ENCODE measurements at places on chromosomes 1 and 21.
A peak's percentile ranks its signal among the peaks of the same experiment; 100 is the strongest.

DNA sequence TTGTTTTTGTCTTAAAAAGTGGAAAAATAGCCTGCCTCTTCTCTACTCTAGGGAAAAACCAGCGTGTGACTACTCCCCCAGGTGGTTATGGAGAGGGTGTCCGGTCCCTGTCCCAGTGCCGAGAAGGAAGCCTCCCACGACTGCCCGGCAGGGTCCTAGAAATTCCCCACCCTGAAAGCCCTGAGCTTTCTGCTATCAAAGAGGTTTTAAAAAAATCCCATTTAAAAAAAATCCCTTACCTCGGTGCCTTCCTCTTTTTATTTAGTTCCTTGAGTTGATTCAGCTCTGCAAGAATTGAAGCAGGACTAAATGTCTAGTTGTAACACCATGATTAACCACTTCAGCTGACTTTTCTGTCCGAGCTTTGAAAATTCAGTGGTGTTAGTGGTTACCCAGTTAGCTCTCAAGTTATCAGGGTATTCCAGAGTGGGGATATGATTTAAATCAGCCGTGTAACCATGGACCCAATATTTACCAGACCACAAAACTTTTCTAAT lies 35.0 kb upstream of the TDRD10 start:
- no peak for DNase-seq

GRCh38 chr1:202806845-202807450 lies 1.3 kb downstream of the KDM5B start:
- no peak for DNase-seq

GRCh38 chr1:183962903-183963302 lies 74.6 kb downstream of the COLGALT2 start:
- no peak for DNase-seq

GRCh38 chr1:28985427-28985826 lies 71.1 kb downstream of the EPB41 start:
- DNase-seq, result no peak

- DNase-seq, result no peak
These were observed 45.0 kb downstream of the NPHP4 start for GRCh38 chr1:5947071-5947821.

- no peak for DNase-seq
These were observed 133.6 kb downstream of the ADSS2 start for GRCh38 chr1:244318078-244318477.

- DNase-seq, result no peak
These were observed 116.0 kb downstream of the ATP6V1G3 start for GRCh38 chr1:198424441-198424840.

- DNase-seq, result no peak
These were observed 2.6 kb upstream of the SLC30A1 start for GRCh38 chr1:211581526-211581925.

- no peak for DNase-seq
These were observed 23.2 kb downstream of the CACNA1S start for GRCh38 chr1:201088901-201089525.

DNA sequence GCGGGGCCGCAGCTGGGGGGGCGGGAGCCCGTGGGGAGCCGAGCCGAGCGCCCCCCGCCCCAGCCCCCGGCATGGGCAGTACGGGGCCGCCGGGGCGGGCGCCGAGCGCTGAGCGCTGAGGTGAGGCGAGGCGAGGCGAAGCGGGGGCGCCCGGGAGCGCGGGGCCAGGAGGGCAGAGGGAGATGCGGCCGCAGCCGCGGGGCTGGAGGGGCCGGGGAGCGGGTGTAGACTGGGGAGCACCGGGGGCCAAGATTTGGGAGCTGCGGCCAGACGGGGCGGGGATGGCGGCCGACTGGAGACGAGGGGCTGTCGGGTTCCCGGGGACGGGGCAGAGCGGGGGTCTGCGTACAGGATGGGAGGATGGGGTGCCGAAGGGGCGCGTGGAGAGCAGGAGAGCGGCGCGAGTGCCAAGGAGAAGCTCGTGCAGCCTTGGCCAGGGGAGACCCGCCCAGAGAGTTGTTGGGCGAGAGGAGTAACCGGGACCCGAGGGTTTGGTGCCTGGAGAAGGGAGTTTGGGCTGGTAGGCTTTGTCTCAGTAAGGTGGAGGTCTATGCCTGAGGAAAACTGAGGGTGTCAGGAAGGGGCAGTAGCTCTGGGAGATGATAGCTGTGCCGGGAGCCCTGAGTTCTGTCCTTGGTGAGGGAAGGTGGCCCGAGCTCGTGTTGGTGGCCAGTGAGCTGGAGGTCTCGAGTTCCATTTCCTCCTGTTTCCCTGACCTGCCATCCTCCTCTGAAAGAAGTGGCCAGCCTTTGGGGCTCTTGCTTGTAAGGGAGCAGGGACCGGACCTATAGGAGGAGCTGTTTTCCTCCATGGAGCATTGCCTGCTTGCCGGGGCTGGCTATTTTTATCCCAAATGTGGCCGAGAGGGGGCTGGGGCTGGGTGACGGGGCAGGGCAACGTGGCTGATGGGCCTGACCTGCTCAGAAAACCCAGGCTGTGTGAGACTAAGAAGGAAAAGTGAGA lies 539 bp downstream of the ATP8B2 start:
- peak; percentile 52 for DNase-seq

- no peak for DNase-seq
These were observed 106.9 kb downstream of the LTN1 start for GRCh38 chr21:28885853-28886177.

DNA sequence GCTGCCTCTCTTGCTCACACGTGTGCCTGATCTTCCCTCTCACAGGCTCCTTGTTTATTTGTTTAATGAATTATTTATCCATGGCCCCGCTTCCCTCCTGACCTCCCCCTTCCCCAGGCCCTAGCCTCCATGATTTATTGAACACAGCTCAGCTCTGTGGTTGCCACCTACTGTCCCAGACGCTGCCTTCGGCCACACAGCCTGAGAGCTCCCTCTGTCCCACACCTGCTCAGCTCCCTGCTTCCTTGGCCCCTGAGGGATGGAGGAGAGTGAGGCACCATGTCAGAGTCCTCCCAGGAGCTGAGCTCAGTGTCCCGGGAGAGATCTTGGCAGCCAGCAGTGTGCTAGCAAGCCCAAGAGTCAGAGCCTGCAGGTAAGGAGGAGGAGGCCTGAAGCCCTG lies 3.1 kb upstream of the EFNA3 start:
- no peak for DNase-seq

DNA sequence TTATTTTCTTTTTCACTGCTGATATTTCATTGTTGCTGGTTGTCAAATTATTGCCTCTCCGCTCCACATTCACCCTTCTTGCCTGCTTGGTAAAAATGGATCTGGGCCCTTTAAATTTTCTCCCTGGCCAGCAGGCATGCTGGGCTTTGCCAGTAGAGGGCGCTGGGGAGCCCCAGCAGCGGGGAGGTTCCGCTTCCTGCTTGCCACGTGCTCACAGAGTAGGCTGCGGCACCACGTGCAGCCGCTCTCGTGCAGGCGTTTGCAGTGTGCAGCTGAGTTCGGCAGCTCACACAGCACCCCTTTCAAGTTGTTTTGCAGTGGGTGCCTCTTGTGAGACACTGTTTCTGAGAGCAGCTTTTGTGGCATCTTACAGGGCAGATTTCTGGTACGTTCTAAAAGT lies at the start of gene ACTL8:
TSS of gene ACTL8 (plus strand) at position 214 of the 400 bp plus-strand sequence. CDS start 67,676 bp downstream, outside the sequence.
- no peak for DNase-seq

DNA sequence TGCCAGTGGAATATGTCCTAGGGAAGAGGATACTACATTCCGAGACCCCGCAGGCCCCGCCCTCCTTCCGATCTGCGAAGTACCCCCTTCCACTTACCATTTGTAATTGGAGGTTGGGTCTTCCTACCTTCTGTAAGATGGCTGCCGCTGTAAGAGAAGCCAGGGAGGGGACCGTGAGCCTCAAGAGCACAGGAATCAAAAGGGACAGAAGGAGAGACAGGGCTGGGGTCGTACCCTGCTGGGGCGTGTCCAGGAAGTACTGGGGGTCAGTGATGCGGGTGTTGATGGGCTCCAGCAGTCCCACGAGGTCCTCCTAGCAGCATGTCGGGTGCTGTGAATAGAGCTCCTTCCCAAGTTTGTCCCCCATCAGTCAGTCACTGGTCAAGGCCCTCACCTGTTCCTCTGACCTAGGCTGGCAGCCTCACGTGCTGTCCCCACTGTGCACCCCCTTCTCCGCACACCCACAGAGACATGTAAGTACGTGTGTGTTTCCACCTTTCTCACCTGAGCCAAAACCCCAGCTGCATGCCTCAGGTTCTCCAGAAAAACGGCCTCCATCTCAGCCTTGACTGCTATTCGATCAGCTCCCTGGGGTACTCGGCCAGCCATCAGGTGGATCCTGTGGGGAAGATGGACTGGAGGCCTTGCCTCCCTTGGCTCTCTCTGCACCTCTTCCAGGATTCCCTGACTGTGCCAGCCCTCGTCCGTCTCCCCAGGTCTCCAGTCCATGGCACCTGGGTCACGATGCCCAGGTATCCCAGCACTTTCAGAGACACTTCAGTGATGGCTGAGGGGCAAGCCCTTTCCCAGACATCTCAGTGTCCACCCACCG lies 1.8 kb downstream of the HYI start:
- DNase-seq, result no peak

- no peak for DNase-seq
These were observed 48.4 kb downstream of the B3GALT5 start for GRCh38 chr21:39661121-39661520.

GRCh38 chr21:27145134-27145798 lies 178.4 kb upstream of the ADAMTS5 start:
- DNase-seq, result no peak

GRCh38 chr1:207241164-207241934 lies 80.1 kb upstream of the CD55 start:
- DNase-seq, result no peak

DNA sequence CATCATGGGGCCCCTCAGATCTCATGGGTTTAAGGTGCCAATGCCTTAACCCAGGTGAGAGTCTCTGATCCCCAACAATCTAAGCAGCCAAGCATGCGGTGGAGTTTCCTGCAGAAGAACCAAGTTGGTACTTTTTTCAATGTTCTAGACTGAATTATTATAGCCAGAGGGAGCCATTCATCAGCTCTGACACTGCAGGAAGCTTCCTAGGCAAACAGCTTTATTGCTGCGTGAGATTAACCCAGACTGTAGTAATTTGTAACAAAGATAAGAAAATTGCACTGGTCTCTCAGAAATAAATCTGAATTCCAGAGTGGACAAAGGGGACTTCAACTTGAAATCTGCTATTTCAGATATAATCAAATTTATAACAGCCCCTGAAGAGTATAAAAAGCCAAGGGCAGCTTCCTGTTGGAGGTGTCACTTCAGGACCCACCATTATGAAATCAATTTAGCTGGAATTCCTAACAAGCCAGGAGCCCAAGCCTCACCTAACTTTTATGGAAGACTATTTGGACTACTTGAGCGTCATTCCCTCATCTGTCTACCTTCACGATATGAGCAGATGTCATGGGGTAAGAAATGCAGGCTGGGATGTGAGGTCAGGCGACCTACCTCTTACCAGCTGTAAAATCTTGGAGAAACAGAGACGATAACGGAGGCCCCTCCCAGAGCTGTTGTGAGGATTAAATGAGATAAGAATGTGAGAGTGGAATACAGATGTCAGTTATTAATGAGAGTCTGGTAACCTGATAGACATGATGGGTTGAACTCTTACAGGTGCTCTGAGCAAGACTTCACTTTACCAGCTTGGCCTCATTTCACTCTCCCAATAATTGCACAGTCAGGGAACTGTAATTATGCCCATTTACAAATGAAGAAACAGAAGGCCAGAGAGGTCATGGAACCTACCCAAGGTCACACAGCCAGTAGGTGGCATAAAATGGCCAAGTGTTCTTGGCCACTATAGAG lies 135.1 kb downstream of the RRAGC start:
- DNase-seq, result no peak

DNA sequence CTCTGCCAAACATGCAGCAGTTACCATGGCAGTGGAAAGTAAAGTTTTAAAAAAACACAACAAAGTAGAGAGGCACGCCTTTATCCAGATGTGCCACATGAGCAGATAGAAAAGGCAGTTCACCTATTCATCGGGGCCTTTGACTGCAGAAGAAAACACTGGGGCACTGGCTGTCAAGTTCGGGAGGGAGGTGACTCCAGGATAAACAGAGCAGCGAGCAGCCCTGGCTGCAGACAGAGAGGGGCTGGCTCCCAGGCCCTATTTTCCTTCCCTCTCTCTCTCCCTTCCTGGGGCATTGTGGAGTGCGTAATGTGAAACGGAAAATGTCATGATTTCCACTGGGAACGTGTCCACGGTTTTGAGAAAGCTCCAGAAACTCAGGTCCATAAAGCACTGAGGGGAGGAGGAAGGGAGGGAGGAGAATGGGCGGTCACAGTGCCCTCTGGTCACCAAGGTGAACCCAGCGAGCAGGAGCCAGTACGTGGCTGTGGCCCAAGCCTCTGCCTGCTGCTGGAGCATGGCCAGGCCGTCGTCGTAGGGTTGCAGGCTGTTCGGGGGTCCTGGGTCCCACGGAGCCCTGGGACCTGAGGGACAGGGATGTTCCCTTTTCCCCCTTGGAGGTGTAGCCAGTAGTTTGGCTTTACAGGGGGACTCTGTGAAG lies 114.7 kb upstream of the IRF2BP2 start:
- DNase-seq, result peak; percentile 76

DNA sequence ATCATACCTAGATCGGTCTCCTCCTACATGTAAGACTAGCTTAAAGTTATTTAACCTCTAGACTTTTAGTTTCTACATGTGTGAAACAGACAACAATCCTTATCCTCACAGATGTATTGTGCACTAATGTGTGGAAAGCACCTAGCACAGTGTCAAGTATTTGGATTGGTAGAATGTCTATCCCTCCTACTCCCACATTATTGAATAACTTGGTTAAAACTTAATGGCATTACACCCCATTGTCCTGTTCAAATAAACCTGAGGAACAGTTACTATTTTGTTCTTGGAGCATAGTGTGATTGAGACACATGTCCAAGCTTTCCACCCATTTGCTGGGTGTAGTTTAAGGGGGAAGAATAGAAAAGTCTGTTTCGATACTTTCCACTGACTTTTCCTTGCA lies 208.8 kb upstream of the JUN start:
- no peak for DNase-seq

DNA sequence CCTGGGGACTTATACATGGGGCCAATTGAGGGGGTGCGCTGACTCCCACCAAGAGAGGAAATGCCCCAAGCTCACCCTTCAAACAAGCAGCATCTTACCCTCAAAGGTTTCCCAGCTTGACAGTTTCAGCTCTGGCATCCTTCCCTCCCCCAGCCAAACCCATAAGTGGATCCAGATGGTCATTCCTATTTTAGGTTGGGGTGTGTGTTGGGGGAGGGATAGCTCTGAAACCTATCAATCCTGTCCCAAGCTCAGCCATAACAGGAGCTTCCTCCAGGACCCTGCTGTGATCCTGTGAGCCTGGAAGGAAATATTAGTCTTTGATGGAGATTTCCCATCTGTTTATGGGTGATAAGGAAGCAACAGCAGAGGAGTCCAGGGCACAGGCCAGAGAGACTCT lies 3.4 kb upstream of the TMEM222 start:
- DNase-seq, result no peak

GRCh38 chr1:153549741-153550397 lies 811 bp upstream of the S100A3 start:
- DNase-seq, result no peak

DNA sequence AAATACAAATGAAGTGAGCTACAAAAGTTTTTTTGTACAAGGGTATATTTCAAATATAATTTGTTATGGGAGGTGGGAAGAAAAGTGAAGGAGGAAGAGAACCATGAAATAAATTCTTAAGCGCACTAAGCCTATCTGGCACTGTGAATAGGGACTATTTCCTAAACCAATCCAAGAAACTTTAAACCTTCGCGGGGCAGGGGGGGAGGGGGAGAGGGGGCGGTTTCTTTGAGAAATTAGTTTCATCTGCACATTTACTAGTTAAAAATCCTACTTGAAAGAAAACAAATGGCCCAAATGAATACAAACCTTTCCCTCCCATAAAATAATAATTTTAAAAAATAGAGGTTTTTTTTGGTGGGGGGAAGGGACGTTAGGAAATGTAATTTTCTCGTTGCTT lies 364 bp downstream of the GOLPH3L start:
- DNase-seq, result no peak

All from mucosa of gallbladder (tissue), 1 donor.